ENCODE measurements at places on chromosomes 16 and 17.

GRCh38 chr16:58464047-58464915, 35.7 kb upstream of the NDRG4 start:
- no peak for DNase-seq

- no peak for DNase-seq
These were observed 149.3 kb downstream of the MSI2 start for GRCh38 chr17:57405491-57406072.

- DNase-seq: no peak
These were observed 204.6 kb downstream of the STX8 start for GRCh38 chr17:9371019-9371418.

- no peak for DNase-seq
These were observed 460.9 kb downstream of the SLC39A11 start for GRCh38 chr17:72631568-72631948.

GRCh38 chr16:64957246-64957645, 164.6 kb downstream of the CDH11 start:
- DNase-seq: no peak

- no peak for DNase-seq
These were observed 5.4 kb upstream of the NAGS start for GRCh38 chr17:43999024-43999423.

GRCh38 chr16:16861546-16861945, 482.6 kb downstream of the NPIPA7 start:
- DNase-seq: peak; percentile 37

Data from CD4-positive, alpha-beta T cell treated with Interleukin-4 for 1 hour (primary cell).